Esophagus squamous epithelium (tissue), 5 donors: ENCODE measurements at places on chromosomes 3 and 15.

- peak overlapping the region; percentile 47 for H3K27ac ChIP-seq
- no peaks in the 10 kb centered on the region for H3K27me3 ChIP-seq
- peaks cover 3% of the 10 kb centered on the region for H3K4me1 ChIP-seq
- H3K36me3 ChIP-seq: no peaks in the 10 kb centered on the region
- no peak for DNase-seq
Observed at GRCh38 chr3:112074616-112075497, 11.3 kb upstream of the C3orf52 start.

GRCh38 chr3:67017211-67017610 is 19.1 kb downstream of the KBTBD8 start:
- no peak for DNase-seq
- no peak overlapping the region for H3K27ac ChIP-seq
- no peaks in the 10 kb centered on the region for H3K36me3 ChIP-seq
- no peaks in the 10 kb centered on the region for H3K4me1 ChIP-seq

- H3K4me1 ChIP-seq: peaks cover 16% of the 10 kb centered on the region
- peaks cover 6% of the 10 kb centered on the region for H3K36me3 ChIP-seq
- peak overlapping the region; percentile 95 for H3K27ac ChIP-seq
- no peaks in the 10 kb centered on the region for H3K27me3 ChIP-seq
Observed at GRCh38 chr3:4978966-4979427, 240 bp upstream of the BHLHE40 start.

GRCh38 chr3:111336511-111336910 is 205.5 kb upstream of the CD96 start:
- H3K27ac ChIP-seq: no peak overlapping the region
- no peaks in the 10 kb centered on the region for H3K4me1 ChIP-seq
- H3K4me3 ChIP-seq: no peak overlapping the region

DNA sequence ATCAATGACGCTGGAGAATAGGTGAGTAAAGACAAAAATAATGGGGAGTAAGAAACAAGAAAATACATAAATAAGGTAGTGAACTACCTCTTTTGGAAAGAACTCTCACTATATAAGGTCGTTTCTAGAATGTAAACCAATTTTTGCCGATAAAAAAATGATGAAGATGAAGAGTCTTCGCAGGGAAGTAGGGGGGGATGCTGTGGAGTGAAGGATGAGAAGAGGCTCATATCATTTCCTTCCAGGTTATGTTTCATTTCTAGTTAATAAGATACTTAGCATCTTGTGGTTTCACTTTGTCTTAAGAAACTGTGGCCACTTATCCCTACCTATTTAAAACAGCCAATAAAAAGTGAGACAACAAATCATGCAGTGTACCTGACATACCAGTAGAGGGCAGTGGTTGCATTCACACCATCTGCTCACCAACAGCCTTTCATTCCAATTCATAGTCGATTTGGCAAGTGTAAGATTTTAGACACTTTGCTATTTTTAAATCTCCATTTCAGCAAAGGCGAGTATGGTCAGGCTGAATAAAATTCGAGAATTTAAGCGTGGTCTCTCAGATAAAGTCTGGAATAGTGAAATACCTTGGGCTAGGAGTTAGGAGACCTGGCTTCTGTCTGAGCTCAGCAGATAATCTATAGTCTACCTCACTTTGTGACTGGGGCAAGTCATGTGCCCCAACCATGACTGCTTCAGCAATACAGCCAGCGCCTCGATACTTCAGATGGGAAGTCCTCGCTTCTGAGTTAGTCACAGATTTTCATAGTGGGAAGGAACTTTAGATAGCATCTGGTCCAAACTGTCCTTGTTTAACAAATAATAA is 28.9 kb upstream of the ICE2 start:
- no peaks in the 10 kb centered on the region for H3K27me3 ChIP-seq
- peaks cover 33% of the 10 kb centered on the region for H3K4me1 ChIP-seq
- no peaks in the 10 kb centered on the region for H3K36me3 ChIP-seq
- peak overlapping the region; percentile 70 for H3K27ac ChIP-seq
- no peak overlapping the region for H3K4me3 ChIP-seq

GRCh38 chr15:65368302-65369211 is 9.2 kb downstream of the IGDCC3 start:
- H3K27me3 ChIP-seq: no peaks in the 10 kb centered on the region
- no peak overlapping the region for H3K4me3 ChIP-seq
- H3K36me3 ChIP-seq: no peaks in the 10 kb centered on the region
- no peak for DNase-seq
- no peaks in the 10 kb centered on the region for H3K4me1 ChIP-seq

DNA sequence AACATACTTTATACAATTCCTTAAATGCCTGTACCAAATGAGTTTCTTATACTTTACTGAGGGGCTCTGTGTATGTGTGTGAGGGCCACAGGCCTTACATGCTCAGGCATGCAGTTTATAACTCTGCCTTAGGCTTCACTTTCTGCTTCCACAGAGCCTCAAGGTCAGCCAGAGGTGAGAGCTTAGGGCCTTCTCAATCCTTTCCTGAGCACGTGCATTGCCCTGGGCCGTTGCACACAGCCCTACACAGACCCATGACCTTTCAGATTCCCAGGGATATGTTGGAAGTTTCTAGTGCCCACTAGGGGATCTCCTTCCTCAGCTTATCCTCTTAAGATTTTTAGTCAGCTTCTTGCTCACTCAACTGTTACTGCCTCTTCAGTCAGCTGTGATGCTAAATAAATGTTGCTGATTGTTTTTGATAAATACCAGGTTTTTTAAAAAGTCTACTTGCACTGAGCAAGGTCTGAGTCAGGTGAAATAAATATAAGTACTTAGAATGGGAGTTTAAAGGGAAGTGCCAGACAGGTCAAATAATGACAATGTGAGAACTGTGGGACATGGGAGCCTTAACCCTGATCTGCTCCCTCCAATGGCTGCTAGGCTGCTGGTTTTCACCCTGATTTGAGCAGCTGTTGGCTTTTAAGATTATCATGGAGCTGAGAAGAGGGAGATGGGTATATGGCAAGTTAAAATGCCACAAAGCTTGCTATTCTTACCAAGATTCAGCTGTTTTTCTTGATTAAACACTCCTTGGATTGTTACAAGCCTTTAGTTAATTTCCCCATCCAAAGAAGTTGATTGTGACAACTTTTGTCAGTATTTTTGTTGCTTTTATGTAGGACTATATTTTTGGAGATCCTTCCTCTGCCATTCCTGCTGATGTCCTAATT is 169.5 kb downstream of the PLD1 start:
- H3K4me1 ChIP-seq: peaks cover 6% of the 10 kb centered on the region
- H3K27me3 ChIP-seq: no peaks in the 10 kb centered on the region
- peaks cover 4% of the 10 kb centered on the region for H3K36me3 ChIP-seq
- H3K27ac ChIP-seq: no peak overlapping the region

GRCh38 chr15:60695713-60696522 is 217.0 kb upstream of the ICE2 start:
- H3K4me1 ChIP-seq: no peaks in the 10 kb centered on the region
- H3K4me3 ChIP-seq: no peak overlapping the region
- no peak for DNase-seq
- no peak overlapping the region for H3K27ac ChIP-seq
- H3K36me3 ChIP-seq: no peaks in the 10 kb centered on the region
- no peaks in the 10 kb centered on the region for H3K27me3 ChIP-seq

DNA sequence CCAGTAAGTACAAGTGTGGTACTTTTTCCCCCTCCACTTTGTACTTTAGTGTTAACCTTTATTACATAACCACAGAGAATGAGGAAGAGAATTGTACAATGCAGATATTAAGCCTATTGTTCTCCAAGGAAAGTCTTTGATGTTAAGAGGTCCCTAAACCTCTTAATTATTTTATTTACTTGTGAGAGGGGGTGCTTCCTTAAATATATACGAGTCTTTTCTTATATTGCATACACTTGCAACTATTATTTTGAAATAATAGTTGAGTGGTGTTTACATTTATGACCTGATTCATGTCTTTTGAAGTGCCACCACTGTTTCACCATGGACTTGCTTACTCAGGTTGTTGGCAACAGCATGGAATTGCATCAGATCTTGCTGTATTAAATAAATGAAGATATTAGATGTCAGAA is 10.1 kb downstream of the USP3 start:
- no peaks in the 10 kb centered on the region for H3K36me3 ChIP-seq
- H3K27ac ChIP-seq: peak overlapping the region; percentile 39
- peaks cover 27% of the 10 kb centered on the region for H3K4me1 ChIP-seq
- no peak for DNase-seq

DNA sequence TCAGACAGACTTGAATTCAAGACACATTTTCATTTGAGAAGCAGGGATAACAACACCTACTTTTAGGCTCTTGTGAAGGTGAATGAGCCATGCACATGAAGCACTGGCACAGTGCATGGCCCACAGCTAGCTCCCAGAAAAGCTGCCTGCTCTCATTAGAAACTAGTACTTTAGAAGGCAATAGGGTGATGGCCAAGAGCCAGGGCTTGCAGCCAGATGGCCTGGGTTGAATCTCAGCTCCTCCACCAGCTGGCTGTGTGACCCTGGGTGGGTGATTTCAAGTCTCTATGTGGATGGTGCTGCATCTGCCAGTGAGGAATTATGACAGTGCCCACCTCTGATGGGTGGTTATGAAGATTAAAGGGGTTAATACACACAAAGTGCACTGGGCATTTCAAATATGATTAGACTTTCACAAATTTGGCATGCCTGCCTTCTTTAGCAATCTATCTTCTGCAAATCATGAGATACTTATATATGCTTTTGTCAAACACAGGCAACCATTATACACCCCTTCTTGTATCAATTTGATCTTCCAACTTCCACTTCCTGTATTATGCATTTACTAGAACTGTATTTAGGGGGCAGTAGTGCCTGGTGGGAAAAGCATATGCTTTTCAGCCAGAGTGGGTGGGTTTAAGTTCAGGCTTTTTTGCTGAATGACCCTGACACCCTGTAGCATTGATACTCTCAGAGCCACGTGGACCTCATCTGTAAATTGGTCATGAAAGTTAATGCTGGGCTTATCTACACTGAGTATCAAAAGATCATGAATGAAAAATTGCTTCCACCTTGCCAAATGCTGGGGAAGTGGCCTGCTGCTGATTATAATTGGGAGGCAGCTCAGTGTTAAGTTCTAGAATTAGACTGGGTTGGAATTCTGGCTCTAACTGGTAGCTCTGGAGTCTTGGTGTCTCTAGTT is 34.7 kb upstream of the RBP1 start:
- no peak overlapping the region for H3K4me3 ChIP-seq
- no peak overlapping the region for H3K27ac ChIP-seq
- no peaks in the 10 kb centered on the region for H3K36me3 ChIP-seq

GRCh38 chr15:42185801-42186200 is 22.3 kb downstream of the VPS39 start:
- H3K27ac ChIP-seq: no peak overlapping the region
- peaks cover 9% of the 10 kb centered on the region for H3K36me3 ChIP-seq
- DNase-seq: no peak
- no peak overlapping the region for H3K4me3 ChIP-seq
- no peaks in the 10 kb centered on the region for H3K27me3 ChIP-seq

DNA sequence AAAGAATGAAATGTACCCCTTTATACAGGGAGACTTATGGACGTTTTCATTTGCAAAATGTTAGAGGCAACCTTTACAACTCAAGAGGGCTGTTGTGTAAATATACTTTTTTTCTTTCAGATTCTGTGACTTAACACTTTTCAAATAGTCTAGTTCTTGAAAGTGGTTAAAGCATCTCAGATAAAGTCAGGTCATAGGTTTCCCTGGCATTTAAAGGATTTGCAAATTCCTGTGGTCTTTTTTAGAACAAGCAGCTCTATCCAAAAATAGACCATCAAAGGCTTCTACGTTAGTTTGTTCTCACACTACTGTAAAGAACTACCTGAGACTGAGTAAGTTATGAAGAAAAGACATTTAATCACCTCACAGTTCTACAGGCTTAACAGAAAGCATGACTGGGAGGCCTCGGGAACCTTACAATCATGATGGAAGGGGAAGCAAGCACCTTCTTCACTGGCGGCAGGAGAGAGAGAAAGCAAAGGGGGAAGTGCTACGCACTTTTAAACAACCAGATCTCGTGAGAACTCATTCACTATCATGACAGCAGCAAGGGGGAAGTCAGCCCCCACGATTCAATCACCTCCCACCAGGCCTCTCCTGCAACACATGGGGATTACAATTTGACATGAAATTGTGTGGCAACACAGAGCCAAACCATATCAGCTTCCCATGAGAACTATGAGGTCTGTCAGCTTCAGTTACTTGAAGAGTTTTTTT is 23.3 kb upstream of the GABRR3 start:
- DNase-seq: no peak
- H3K27ac ChIP-seq: no peak overlapping the region
- no peaks in the 10 kb centered on the region for H3K27me3 ChIP-seq
- no peaks in the 10 kb centered on the region for H3K36me3 ChIP-seq
- H3K4me1 ChIP-seq: no peaks in the 10 kb centered on the region
- H3K4me3 ChIP-seq: no peak overlapping the region

DNA sequence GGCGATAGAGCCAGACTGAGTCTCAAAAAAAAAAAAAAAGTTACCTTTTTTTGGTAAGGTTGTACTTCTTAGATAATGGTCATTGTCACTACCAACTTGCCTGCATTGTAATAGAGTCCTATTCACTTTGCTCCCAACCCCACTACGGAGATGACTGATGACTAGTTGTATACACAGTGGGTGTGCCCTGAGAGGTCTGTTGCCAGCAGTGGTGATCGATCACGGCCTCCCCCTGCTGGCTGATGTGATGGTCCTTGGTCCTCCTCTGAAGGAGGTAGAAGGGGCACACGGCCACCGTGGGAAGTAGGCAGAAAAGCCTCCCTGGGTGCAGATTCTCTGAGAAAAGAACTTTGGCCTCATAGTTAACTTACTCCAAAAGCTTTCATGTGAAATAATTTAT is 10.7 kb downstream of the GCNT3 start:
- H3K36me3 ChIP-seq: no peaks in the 10 kb centered on the region
- H3K27ac ChIP-seq: no peak overlapping the region
- H3K4me3 ChIP-seq: no peak overlapping the region
- H3K4me1 ChIP-seq: no peaks in the 10 kb centered on the region
- DNase-seq: no peak

- no peaks in the 10 kb centered on the region for H3K36me3 ChIP-seq
- H3K27ac ChIP-seq: no peak overlapping the region
- no peaks in the 10 kb centered on the region for H3K27me3 ChIP-seq
- no peak for DNase-seq
- no peaks in the 10 kb centered on the region for H3K4me1 ChIP-seq
- no peak overlapping the region for H3K4me3 ChIP-seq
Observed at GRCh38 chr3:98692787-98693473, 70.2 kb upstream of the ST3GAL6 start.

DNA sequence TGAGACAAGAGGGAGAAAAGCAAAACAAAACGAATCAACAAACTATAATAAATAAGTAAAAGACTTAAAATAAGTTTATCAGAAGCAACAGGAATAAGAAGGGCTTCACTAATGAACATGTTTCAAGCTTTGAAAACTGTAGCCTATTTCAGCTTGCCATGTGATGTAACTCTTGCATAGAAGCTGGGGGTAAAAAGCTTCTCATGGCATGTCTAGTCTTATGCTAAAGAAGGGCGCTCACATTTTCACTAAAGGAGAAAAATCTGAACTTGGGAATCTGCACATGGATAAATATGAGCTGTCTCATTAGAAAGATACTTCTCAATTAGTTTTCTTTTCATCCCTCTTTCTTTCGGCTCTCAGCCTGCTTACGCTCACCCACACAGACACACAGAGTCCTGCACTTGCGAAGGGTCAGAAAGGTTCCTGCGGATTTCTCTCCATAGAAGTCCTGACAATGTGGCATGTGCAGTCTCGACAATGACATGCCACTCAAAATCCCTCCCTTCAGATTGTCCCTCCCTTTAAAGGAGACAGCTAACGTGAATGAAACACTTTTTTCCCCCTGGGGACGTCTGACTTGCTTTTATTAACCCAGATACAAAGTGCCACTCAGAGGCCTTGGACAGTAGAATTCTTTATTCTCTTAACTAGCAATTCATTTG is 568.9 kb upstream of the NR2F2 start:
- H3K4me3 ChIP-seq: no peak overlapping the region
- no peaks in the 10 kb centered on the region for H3K36me3 ChIP-seq
- H3K27ac ChIP-seq: no peak overlapping the region
- DNase-seq: no peak
- H3K4me1 ChIP-seq: no peaks in the 10 kb centered on the region
- no peaks in the 10 kb centered on the region for H3K27me3 ChIP-seq
